ENCODE measurements at places on chromosomes 2 and 18. TPM values are rescaled to one million over a fixed set of nuclear protein-coding genes. Genes with fewer than 3 reads are reported as not detected.

GRCh38 chr2:2400286-2401038, 69.4 kb upstream of the MYT1L start:
- DNase-seq = no peak

- DNase-seq = no peak
These were observed 68.9 kb downstream of the BIRC6 start for GRCh38 chr2:32425719-32426141.

DNA sequence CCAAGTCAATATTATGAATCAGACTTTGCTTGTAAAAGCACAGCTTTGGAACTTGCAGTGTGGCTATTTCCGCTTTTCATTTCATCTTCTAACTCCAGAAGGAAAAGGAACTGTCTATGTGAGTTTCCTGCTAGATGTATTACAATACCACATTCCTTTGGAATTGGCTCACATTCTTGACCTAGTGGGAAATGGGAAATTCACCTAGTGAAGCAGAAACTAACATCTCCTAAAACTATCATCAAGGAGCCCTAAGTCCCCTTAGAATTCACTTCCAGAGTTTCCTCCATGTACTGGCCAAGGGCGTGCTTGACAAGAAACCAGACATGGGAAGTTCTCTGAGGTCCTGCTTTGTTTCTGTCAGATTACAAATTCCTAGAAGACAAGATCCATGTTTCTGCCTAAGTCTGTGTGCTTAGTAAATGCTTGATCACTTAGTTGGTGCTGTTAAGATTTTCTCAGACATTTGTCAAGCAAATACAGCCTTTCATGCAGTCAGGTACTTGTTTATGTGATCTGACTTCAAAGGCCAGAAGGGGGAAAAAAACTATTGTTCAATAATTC, 275.7 kb upstream of the FN1 start:
- no peak for DNase-seq

GRCh38 chr2:42336361-42336965, 24.6 kb downstream of the COX7A2L start:
- DNase-seq = no peak

Gene IGFBP5
- total RNA-seq = 178 TPM

Data from tibial nerve (tissue), 4 donors.